AG09319 (cell line): ENCODE measurements at places on chromosomes 16 and 17.

GRCh38 chr16:804193-805048 is 3.9 kb upstream of the GNG13 start:
- no peak for DNase-seq

DNA sequence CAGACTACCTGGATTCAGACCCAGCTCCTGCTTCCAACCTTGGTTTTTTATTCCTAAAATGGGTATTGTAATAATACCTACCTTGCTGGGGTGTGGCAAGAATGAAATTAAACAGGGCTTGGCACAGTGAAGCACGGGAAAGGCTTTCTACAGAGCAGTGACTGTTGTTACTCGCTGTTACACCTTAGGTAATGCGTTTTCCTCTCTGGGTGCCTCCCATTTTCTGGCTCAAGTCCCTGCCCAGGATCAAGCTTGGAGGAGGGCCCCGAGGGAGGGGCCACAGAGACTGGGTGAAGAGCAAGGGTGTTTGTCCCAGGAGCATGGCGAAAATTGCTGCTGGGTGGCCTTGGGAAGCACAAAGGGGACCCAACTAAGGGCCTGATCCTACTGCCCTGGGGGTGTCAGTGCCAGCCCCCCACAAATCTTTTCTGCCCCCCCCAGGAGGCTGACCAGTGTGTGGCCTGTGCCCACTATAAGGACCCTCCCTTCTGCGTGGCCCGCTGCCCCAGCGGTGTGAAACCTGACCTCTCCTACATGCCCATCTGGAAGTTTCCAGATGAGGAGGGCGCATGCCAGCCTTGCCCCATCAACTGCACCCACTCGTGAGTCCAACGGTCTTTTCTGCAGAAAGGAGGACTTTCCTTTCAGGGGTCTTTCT is 13.3 kb downstream of the MIEN1 start:
- no peak for DNase-seq

GRCh38 chr17:49381033-49381432 is 19.0 kb upstream of the ZNF652 start:
- DNase-seq, result no peak

DNA sequence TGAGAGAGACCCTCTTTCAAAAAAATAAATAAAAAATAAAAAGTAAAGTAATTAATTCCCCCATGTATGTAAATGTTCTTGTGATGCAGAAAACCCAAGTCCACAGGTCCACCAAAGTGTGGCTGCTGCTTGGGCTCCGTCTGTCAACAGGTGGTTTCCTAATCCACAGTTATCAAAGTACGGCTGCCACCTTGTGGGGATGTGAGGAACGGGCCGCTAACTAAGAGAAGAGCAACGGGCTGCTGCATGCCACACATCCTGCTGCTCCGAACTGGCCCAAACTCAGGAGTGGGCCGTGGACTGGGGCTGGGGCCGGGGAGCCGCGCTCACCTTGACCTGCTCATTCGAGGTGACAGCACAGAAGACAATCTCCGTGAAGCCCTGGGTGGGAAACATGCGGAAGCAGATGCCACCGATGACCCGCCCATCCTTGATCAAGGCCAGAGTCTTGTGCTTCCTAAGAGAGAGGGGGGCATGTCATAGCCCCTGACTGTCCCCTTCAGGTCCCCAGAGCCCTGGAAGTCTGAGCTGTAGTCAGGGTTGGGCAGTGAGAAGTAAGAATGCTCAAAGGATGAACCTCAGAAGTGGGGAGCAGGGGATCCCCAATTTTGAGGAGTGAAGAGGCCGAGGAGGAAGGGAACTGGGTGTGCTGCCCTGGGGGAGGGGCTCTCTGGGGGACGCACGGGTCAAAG is 4.3 kb downstream of the KAT2A start:
- DNase-seq, result peak; percentile 54

DNA sequence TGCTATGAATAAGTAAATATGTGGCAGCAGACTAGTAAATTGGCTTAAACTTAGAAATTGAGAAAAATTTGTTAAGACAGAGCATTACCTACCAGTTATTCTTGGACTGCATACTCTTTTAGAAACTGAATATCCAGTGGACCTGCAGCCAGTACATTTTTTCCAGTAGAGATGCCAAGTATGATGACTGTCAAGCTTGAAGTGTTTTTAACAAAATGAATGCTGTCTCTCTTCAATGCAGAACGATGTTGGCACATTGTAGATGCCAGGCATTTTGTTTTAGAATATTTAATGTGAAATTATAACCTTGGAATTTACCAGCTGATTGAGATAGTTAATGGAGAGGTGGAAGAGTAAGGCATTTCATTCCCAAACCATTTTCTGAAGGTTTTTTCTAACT is 52.5 kb downstream of the NFAT5 start:
- no peak for DNase-seq

DNA sequence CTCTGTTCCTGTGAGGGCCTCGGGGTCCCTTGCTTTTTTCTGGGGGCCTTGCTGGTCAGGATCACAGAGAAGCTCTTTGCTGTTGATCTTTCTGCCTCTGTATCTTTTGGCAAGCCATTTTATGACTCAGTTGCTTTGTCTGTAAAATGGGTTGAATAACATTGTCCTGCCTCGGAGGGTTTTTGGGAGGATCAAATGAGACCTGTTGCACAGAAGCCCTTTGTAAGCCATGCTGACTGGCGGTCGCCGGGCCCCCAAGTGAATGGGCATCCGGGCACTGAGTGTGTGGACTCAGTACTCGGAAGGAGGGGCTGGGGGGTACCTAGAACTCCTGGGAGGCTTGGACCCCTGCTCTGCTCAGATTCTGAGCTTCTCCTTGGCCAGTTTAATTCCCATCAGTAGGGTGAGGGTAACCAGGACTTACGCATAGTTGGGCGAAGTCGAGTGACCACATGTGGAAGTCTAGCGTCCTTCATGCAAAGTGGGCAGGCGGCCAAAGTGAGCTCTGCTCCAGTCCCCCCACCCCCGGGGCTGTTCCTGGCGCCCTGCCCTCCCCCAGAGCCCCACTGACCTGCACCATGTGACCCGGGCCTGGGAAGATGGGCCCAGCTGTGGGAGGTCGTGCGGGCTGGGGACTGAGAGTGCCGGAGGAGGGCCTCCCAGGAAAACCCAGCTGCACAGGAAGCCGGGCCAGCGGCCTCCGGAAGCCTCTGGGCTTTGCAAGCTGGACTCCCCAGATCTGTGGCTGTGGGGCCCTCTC is 284.0 kb downstream of the SEC14L1 start:
- peak; percentile 80 for DNase-seq

- no peak for DNase-seq
These were observed 6.7 kb downstream of the GIP start for GRCh38 chr17:48961516-48962233.

DNA sequence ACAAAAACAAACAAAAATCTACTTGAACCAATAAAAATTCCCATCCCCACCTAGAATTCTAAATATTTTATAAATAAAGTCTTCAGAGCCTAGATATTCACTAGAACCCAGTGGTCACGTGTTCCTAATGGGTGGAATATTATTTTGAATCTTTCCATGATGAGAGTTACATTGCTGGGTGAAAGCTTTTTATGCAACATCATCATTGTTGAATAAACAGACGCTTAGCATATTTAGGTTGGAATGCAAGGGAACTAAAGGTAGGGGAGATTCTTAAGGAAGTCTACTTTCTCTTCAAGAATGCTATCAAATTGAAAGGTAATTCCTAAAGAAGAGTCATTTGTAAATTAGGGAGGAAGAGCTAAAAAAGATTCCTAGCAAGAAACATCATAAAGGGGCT is 723.1 kb downstream of the WWOX start:
- DNase-seq, result no peak

- DNase-seq, result no peak
These were observed 40.1 kb downstream of the CPNE2 start for GRCh38 chr16:57132470-57132869.

DNA sequence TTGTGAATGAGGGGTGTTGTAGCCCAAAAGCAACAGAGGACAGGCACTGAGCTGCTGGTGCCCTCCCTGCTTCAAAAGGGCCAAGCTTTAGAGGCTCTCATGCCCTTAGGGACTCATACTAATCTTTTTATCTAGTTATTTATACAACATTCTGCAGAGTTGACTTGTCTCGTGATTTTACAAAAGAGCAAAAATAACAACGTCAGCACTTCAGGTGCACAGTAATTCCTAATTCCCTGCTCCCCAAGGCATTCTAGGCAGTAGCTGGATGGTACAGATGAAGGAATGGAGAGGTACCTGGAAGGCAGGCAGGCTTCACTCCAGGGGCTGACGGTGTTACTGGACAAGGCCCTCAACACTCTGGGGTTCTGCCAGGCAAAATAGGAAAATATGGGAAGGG is 406.7 kb upstream of the CCL2 start:
- no peak for DNase-seq

GRCh38 chr17:16872351-16873173 is 99.4 kb downstream of the TNFRSF13B start:
- no peak for DNase-seq
